ENCODE measurements at places on chromosomes 7 and 10.
A peak's percentile ranks its signal among the peaks of the same experiment; 100 is the strongest.

DNA sequence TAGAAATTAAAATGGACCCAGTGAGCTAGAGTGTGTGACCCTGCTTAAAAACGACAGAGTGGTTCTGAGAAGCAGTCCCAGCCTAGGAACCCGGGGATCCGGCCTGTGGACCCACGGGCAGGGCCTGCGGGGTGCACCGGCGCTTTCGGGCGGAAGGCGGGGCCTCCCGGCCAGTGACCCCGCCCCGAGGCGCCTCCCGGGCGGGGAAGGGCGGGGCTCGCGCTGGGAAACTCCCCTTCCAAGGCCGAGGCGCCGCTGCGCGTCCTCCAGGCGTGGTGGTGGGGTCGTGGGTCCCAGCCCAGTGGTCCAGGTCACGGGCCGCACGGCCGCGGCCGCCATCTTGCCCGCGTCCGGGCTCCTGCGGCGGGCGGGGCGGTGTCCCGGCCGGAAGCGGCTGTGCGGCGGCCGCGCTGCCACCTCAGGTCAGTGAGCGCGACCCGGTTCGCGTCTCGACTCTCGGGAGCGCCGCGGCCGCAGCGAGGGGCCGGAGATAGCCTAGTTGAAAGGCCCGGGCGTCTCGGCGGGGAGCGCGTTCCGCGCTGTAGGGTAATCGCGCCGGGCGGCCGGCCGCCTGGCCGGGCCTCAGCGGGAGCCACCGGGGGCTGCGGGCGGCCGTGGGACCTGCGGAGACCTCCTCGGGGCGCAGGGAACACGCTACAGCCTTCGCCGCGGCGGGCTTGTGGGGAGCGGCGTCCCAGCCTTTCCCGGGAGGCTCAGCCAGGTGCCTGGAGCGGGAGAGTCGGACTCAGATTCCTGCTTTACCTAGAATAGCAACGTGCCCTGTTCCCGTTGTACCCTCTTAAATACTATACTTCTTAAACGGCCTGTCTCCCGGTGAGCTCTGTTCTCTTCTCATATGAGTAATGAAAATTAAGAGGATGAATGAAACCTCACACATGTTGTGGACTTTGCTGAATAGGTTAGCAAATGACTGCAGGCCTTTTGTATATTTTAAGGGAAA, at the start of gene MIOS:
Gene MIOS, plus strand, starts transcription at position 234 of the 961 bp plus-strand sequence. CDS start 5,592 bp downstream, outside the sequence.
- DNase-seq = peak; percentile 10

DNA sequence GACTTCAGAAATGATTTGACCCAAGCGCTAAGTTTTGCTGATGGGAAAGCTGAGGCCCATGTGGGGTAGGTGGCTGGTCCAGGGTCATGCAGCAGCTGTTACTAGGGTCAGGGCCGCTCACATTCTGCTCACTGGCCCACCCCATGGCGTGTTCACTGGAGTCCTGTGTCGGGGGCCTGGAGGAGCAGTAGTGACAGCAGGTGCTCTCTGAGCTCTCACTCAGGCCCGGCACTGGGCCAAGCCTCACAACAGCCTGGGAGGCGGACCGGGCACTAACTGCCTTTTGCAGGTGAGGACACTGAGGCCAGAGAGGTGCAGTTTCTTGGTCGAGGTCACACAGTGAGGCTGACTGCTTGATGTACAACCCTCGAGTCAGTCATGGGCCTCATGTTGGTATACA, 82.7 kb downstream of the GLRX3 start:
- no peak for DNase-seq

DNA sequence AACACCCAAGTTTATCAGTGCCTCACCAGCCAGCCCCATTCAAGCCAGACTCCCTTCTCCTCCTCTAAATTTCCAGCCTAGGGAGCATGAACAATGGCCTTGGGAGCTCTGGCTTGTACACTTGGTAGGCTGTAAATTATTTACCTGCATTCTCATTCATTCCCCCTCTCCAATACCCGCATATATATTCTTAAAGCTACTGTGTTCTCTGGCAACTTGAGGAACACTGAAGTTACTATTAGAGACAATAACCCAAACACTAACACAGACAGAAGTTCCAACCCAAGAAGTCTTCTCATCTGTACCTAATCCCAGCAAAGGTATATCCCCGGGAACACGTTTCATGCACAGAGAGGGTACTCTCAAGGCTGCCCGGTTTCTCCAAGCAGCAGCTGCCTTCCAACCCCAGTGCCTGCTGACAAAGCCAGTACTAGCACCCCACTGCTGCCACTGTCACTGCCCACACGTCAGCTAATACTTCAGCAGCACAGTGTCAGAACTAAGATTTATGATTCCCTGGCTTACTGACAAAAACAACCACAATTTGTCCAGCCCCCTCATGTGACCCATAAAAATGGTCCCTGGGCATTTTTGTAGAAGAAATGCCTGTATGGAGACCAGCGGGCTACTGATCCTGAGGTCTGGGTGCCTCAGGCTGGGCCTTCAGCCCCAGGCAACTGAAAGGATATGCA, 3.1 kb downstream of the WDR91 start:
- DNase-seq = no peak

- DNase-seq = no peak
These were observed 1211.3 kb downstream of the REEP3 start for GRCh38 chr10:64732372-64732957.

DNA sequence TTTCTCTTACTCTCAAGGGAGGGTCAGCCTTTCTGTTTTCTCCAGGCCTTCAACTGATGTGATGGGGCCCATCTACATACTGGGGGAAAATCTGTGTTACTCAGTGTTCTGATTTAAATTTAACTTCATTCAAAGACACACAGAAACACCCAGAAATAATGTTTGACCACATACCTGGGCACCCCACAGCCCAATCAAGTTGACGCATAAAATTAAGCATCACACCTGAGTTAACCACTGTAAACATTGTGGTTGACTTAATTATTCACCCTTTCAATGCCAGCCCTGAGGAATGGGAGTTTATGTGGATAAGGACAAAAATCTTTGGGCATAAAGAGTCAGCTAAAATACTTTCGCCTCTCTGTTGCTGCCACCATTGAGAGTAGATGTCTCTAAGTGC, 10.0 kb upstream of the CHN2 start:
- no peak for DNase-seq

DNA sequence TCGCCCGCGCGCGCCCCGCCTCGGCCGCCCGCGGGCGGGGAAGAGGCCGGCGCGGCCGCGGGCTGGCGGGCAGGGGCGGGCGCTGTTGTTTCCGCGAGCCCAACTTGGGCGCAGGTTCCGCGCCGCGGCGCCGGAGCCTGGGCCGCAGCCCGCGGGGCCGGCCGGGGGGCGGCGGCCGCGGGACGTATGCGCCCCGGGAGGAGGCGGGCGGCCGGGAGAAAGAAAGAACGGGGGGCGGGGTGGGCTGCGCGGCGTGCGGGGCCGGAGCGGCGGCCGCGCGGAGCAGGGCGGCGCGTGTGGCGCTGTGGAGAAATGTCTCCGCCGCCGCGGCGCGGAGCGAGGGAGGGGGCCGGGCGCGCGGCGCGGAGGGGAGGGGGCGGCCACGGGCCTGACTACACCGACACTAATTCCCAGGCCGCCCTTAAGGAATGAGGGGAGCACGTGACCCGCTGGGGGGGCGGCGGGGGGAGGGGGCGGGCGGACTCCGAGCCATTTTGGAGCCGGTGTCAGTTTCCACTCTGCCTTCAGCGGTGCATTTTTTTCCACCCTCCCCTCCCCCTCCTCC, at the start of gene BMI1:
Gene BMI1, plus strand, starts transcription at position 509 of the 565 bp plus-strand sequence. CDS start 5,351 bp downstream, outside the sequence.
- DNase-seq = peak; percentile 88

DNA sequence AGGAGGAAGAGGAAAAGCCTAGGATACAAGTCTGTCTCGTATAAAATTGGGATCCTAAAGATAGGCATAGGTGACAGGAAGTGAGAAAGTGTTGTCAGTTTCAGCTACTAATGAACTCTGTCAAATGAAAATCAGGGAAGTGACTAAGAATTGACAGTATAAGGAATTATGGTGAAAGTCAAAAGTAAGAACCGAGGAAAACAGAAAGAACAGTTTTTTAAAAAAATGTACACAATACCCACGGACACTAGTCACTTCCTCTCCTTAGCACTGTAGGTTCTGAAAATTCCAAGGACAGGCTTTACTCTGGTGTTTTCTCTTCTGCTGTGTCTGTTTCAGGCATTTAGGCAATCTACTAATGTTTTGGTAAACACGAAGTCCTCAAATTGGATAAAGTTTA, 42.3 kb downstream of the ATAD1 start:
- no peak for DNase-seq

DNA sequence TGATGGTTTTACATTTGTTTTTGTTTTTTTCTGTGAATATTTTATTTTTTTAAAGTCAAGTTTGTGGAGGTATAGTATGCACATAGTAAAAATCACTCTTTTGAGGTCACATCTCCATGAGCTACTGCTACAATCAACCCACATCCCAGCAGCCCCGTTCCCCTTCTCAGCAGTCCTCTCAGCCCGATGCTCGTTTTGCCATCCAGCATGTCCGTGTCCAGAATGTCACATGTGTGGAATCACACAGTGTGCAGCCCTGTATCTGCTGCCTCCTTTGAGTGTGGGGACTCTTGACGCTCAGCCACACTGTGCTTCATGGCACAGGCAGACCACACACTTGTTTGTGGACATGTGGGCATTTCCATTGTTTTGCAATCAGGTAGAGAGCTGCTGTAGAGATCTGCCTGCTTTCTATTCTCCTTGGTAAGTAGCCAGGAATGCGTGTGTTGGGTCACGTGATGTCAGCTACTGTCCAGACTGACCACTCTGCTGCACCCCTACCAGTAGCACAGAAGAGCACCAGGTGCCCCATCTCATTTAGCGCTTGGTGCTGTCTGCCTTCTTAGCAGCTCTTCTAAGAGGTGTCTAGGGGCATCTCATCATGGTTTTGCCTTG, 71.6 kb upstream of the CAMK2B start:
- no peak for DNase-seq

DNA sequence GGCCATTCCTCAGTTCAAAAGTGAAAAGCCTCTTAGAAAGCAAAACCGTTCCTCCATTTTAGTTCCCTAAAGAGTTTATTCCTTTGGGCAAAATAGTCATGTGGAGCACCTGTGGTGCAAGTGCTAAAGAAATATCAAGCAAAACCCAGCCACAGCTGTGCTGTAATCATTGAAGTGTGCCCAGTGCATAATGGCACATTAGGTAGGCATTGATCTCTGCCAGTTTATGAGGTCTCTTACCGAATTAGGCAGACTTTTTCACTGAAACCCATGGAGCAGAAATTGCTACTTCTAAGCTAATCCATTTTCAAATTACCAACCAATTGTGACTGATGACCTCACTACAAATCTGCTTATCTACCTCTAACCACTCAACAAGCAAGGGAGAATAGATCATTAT, 97.2 kb upstream of the SEMA3A start:
- DNase-seq = no peak

- DNase-seq = no peak
These were observed 41.6 kb upstream of the FAM20C start for GRCh38 chr7:150811-151221.

DNA sequence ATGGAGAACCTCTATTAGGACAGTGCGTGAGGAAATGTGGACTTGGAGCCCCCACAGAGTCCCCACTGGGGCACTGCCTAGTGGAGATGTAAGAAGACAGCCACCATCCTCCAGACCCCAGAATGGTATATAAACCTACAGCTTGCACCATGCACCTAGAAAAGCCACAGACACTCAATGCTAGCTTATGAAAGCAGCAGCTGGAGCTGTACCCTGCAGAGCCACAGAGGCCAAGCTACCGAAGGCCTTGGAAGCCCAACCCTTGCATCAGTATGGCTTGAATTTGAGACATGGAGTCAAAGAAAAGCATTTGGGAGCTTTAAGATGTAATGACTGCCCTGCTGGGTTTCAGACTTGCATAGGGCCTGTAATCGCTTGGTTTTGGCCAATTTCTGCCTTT, 361.3 kb downstream of the ZNF248 start:
- DNase-seq = no peak

DNA sequence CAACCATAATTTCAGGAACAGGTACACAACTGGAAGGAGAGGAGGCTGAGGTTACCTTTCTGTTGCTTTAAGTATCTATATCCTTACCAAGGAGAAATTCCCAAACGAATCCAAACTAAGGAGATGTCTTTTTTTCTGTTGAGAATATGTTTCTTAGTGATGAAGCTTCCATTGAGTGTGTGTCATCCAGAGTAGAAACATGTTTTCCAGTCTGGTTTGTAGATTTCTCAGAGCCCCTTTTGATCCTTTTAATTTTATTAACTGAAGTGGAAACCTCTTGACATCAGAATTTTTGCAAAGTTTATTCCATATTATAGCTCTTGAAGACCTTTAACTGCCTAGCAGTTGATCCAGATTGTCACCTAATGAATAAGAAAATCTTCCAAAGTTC, 207.1 kb upstream of the FERD3L start:
- DNase-seq = no peak

GRCh38 chr7:157544226-157544625, 207.4 kb downstream of the DNAJB6 start:
- no peak for DNase-seq

- no peak for DNase-seq
These were observed 16.8 kb upstream of the ABCB5 start for GRCh38 chr7:20598459-20599309.

DNA sequence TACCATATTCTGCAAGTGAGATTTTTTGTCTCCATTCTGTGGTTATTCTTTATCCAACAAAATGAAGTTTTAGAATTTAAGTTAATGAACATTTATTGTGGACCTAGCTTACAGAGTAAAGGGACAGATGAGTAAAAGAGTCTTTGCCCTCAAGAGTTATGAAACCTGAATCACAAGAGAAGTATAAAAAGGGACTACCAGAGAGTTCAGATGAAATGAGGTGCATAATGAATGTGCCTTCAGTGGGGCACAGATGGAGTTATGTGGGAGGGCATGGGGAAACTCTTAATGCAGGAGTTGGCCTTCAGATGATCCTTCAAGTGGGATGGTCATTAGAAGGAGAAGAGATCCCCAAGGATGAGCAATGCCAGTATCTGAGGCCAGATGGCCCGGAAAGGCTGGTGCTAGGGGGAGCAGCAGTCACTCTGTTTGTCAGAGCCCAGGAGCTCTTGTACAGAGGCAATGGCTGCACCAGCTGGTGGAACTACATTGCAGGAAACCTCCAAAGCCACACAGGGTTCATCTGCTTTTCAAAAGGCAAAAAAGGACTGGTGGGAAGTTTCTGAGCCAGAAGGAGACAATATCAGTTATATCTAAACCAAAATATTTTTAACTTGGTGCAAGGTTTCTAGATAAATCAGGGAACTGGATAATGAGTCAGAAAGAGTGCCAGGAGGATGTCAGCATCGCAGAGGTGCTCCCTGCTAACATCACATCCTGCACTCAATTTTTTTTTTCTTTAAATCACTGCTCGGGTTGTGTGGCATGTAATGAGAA, 162.0 kb downstream of the KLF6 start:
- no peak for DNase-seq

GRCh38 chr10:120314442-120314841, 142.6 kb upstream of the PLPP4 start:
- no peak for DNase-seq

DNA sequence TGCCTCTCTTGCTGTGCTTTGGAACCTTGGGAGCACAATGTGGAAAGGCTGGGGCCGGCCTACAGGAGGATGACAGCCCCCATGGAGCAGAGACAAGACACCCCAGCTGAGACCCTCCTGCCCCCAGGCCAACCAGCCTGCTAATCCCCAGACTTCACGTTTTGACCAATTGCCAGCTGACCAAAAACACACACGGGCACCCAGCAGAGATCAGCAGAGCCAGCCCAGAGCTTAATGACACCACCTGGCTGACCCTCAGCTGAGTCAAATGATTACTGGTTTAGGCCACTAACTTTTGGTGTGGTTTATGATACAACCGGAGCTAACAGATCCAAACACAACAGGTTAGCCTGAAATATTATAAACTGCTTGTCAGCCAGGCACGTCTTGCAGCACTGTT, 111.2 kb upstream of the KIF5B start:
- DNase-seq = no peak

- DNase-seq = no peak
These were observed 527.1 kb upstream of the CELF2 start for GRCh38 chr10:10490581-10490980.

GRCh38 chr7:19749658-19750057, 23.8 kb downstream of the TMEM196 start:
- DNase-seq = no peak
